ENCODE measurements at places on chromosomes 1 and 21. TPM values are rescaled to one million over a fixed set of nuclear protein-coding genes. Genes with fewer than 3 reads are reported as not detected.

OXCT2 gene
- total RNA-seq: 0.82 TPM

NPR1 gene
- 26.9 TPM for total RNA-seq

TSSK3 gene
- 1.8 TPM for total RNA-seq

DNA sequence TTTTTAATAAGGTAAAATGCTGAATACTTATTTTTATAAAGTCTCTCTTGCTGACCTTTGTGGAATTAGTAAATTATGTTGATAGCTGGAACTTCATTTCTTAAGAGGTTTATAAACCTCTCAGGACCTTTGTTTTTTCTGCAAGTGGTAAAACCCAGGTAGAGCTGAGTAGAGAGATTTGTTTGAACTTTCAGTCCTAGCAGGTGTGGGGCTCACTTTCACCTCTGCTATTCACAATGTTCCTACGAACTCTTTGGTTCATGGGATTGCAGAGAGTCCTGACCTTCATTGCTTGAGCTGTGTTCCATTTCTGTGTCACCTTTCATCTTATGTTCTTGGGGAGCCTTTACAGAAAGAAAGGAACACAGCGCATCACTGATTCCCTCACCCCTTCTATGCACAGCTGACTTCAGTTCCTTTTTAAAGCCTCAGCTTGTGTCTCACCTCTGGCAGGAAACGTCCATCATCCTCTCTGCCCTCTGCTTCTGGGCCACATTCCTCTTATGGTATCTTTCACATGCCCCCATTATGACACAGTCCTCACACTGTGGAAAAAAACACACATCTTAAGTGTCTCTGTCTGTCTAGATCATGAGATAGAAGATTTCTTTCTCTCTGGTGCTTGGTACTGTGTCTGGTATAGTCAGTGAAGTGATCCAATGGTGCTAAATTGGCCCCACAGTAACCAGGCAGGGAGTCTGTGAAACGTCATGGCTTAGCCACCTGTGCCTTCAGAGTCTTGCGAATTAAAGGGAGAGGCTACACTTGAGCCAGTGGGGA is 262.5 kb upstream of the B3GALT2 start:
- H3K27ac ChIP-seq: no peak overlapping the region
- DNase-seq: no peak
- no peaks in the 10 kb centered on the region for H3K27me3 ChIP-seq
- no peaks in the 10 kb centered on the region for H3K36me3 ChIP-seq
- H3K4me1 ChIP-seq: no peaks in the 10 kb centered on the region
- no peak overlapping the region for H3K4me3 ChIP-seq

- H3K27ac ChIP-seq: no peak overlapping the region
- no peaks in the 10 kb centered on the region for H3K27me3 ChIP-seq
- H3K4me3 ChIP-seq: no peak overlapping the region
- H3K4me1 ChIP-seq: no peaks in the 10 kb centered on the region
These were observed 13.2 kb downstream of the HMGB4 start for GRCh38 chr1:33876970-33877650.

- H3K4me1 ChIP-seq: peaks cover 24% of the 10 kb centered on the region
- no peak overlapping the region for H3K27ac ChIP-seq
- no peaks in the 10 kb centered on the region for H3K36me3 ChIP-seq
- H3K4me3 ChIP-seq: no peak overlapping the region
- no peaks in the 10 kb centered on the region for H3K27me3 ChIP-seq
- DNase-seq: peak; percentile 26
These were observed 91.1 kb downstream of the STUM start for GRCh38 chr1:226639631-226640061.

GRCh38 chr1:111904478-111905218 is 84.8 kb downstream of the KCND3 start:
- no peak overlapping the region for H3K27ac ChIP-seq
- no peaks in the 10 kb centered on the region for H3K27me3 ChIP-seq
- DNase-seq: no peak
- H3K36me3 ChIP-seq: no peaks in the 10 kb centered on the region

- H3K36me3 ChIP-seq: no peaks in the 10 kb centered on the region
- no peak overlapping the region for H3K4me3 ChIP-seq
- H3K4me1 ChIP-seq: no peaks in the 10 kb centered on the region
- no peaks in the 10 kb centered on the region for H3K27me3 ChIP-seq
- H3K27ac ChIP-seq: peak overlapping the region; percentile 49
These were observed 30.3 kb downstream of the PTPRC start for GRCh38 chr1:198669023-198669698.

Measured in left lung (tissue), 14 donors.